Fibroblast of skin of right biceps (primary cell): ENCODE measurements at places on chromosomes 11 and 22.

DNA sequence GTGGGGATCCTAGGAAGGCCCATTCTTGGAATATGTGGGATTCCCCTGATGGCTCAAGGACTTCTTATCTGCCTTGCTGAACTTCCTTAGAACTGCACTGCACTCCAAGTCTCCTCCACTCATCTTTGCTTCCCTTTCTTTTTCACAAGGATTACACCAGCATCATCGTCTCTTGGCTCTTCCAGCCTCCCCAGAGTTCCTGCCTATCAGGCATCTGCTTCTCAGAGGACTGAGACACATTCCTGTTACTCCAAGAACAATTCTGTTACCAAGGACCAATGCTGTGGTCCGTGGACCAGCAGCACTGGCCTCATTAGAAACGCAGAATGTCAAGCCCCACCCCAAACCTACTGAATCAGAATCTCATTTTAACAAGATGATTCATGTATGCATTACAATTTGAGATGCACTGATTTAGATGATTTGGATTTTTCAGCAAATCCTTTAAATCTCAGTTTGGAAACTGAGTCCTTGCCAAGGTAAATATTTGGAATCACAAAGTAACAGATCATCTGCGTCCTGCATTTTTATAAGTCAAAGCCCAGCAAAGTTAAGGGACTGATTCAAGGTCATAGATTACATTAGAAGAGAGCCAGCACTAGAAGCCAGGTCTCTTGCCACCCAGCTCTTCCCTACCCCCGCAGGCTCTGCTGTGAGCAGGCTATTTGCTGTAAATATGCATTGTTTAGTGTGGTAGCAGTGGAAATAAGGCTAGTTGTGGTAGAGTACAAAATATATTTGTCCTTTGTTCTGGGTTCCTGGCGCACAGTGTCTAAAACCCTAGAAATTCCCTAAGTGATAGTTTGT is 110.9 kb downstream of the SWAP70 start:
- DNase-seq = peak; percentile 96

DNA sequence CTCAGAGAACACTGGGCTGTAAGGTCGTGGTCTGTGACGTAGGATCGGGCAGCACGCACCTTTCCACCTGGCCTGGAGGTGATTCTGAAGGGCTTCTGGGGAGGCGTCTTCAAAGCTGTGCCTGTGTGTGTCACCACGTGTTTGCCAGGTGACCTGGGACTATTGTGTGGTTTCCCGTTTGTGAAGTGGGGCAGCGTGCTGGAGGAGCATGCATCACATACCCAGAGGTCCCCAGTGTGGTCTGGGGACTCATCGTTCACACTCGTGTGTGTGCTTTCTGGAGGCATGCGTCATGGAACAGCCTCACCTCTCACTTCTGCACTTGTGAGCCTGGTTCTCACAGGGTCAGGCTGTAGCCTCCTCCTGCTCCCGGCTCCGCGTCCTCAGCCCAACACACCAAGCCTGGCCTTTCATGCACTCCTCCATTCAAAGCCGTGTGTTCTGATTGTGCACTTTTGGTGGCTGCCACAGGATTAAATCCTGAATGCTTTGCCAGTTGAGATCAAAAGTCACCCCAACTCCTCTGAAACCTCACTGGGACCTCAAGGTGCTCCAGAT is 106.3 kb downstream of the KCNQ1OT1 start:
- DNase-seq = no peak

DNA sequence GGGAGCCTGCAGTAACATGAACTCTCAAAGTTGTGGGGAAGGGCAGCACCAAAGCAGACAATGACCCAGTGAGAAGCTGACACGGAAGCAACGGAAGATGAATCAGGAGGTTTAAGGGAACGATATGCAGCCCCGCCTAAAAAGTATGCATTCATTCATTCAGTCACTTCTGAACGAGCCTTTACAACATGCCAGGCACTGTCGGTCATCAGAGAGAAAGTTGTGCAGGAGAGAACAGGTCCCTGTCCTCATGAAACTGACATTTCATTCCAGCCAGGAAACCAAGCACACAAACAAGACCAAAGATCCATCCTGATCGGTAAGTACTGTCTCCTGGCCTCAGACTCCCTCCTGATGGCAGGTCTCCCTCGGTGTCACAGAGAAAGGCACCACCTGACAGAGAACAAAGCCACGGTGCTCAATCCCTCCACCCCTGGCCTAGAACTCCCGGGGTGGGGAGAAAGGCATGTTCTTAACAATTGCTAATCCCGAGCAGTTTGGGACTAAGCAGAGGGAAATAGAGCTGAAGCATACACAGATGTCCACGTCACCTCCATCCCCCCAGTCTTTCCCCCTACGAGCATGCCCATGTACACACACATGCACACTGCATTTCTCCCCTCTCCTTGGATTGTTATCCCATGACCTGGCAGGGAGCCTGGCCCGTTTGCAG is 49.3 kb downstream of the LRFN4 start:
- peak; percentile 62 for DNase-seq

DNA sequence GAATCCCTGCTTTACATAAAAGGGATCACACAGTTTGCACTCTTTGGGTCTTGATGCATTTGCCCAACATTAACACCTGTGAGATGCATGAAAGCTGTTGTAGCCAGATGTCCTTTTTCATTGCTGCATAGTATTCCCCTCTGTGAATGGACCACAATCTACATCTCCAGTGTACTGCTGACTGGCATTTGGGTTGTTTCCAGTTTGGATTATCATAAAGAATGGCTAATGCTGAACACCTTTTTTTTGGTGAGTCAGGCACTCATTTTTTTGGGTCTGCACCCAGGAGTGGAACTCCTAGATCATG is 58.3 kb downstream of the PHF21B start:
- DNase-seq = no peak

DNA sequence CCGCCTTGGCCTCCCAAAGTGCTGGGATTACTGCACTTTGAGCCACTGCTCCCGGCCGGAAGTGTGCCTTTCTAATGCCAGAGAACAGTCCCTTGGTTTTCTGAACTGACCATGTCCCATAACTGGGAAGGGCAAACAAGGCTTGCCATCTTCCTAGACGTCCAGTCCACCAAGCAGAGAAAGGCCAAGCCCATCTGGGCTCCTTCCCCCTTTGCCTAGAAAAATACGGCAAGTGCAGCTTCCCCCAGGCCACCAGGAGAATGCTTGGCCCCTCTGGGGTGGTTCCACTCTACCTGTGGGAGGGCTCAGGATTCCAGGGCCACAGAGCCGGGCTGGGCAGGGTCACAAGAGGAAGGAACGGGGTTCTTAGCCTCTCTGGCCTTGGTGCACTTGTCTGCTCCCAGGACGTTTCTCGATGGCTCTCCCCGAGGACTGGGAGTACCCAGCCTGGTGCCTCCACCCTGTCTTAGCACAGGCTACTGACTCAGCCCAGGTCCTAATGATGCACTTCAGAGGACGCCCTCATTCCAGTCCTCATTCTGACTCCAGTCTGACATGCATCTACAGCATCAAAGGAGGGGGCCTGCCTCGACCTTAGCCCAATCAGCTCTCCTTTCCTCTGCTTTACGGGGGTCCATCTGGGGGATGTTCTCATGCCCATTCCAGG is 1.2 kb downstream of the USP2 start:
- DNase-seq = no peak

DNA sequence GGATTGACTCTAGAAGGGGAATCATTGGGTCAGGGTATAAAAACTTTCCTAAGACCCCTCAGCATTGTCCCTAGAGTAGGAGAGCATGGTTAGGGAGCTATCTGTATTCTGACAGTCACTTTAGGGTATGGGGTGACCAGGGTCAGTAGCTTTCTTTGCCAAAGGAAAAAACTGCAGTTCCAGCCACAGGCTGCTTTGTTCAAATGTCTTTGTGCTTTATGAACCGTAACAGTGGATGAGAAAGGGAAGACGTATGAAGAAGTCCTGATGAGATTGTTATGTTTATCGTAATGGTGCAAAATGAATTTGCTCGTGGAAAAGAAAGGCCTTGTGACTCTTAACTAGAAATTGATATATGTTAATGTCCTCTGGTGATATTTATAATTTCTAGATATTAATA is 30.0 kb downstream of the CYB5R2 start:
- no peak for DNase-seq

DNA sequence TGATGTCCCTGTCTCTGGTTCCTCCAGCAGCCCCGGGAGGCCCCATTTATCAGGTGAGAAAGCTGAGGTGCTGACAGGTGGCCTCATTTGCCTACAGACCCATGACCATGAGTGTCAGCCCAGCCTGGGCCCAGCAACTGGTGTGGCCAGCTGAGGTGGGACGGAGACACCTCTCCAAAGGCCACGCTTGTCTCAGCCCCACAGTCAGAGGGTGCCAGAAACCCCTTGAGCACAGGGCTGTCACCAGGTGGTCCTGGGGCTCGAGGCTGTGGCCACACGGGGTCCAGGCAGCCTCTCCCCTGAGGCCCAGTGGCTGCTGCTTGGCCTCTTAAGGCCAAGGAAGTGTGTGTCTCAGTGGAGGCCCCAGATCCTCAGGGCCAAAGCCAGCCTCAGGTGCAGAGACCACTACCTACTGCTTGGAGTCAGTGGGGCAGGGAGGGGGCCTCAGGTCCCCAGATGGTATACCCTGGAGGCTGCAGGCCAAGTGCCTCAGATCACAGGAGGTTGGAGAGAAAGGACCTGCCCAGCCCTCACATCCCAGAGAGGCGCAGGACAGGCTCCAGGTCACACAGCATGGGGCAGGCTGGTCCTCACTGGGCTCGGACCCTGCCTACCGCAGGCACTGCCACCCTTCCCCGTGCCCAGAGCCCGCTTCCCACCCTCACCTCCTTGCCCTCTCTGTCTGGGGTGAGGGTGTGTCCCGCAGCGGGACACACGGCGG is 11.4 kb downstream of the RAB3IL1 start:
- no peak for DNase-seq

GRCh38 chr11:230431-230830 is 5.7 kb downstream of the SIRT3 start:
- DNase-seq = no peak

GRCh38 chr11:64396079-64396591 is 37.2 kb downstream of the RPS6KA4 start:
- peak; percentile 30 for DNase-seq

- no peak for DNase-seq
These were observed 128.3 kb downstream of the MAML2 start for GRCh38 chr11:96214777-96215109.

- DNase-seq = no peak
These were observed 28.6 kb downstream of the CAPN1 start for GRCh38 chr11:65210361-65210731.

DNA sequence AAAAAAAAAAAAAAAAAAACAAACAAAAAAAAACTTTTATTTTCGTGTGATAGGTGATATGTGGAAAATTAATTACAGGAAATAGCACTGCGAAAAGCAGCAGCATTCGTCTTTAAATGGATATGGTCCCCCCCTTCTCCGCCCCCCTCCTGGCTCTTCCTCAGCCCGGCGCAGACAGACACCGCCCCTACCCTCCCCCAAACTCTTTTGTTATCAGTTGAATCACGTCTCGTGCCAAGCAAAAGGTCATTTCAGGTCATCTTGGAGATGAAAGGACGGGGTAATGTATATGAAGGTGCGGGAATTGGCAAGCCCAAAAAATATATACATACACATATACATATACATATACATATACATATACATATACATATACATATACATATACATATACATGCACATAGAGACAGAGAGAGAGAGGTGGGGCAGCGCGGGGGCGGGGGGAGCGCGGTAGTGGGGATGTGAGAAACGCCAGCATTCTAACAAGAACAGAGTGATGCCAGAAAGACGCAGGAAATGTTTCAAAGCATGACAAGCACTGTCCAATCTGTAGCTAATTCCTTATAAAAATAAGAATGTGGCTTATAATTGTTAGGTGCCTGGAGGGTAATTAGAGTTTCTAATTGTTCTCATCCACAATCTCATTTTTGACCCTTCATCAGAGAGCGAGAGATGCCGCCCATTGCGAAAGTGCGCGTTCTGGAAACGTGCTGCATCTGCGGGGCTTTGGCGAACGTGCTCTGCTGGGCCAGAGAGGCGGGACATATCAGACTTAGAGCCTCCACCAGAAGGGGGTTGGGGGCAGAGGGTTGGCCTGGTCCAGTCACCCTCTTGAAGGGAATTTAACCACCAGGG is 214.5 kb upstream of the UBASH3B start:
- DNase-seq = peak; percentile 24

GRCh38 chr22:41332217-41332939 is 31.1 kb downstream of the ZC3H7B start:
- no peak for DNase-seq

DNA sequence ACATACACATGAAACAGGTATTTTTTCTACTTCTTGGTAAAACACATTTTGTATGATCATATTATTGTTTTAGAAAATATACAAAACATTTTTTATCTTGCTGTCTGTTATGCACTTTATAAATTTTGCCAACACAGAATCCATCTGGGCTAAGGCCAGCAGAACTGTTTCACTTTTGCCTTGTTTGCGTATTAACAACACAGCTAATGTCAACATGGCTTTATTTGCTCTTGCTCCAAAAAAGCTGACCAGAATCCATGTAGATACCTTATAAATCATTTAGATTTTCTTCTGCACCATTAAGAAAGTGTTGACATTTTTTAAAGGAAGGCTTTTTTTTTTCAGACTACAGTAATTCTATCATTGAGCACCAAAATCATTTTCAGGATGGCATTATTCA is 58.1 kb upstream of the PGR start:
- no peak for DNase-seq

- no peak for DNase-seq
These were observed 22.5 kb downstream of the TPCN2 start for GRCh38 chr11:69071086-69071800.

DNA sequence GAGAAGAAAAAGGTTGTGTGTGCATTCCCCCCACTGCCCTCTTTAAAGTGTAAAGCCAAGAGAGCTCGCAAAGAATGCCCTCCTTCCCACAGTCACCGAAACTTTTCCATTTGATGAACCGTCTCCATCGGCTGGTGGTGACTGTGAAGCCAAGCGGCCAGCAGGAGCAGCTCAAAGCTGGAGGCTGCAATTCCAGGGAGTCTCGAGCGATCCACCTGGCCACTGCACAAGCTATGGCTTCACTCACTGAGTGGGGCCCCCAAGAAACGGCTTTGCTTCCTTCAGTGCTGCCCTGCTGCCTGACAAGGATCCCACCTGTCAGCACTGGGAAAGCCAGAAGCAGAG is 117.7 kb downstream of the ABTB2 start:
- DNase-seq = no peak

- no peak for DNase-seq
These were observed 65.4 kb downstream of the LINC01488 start for GRCh38 chr11:69546735-69547370.

DNA sequence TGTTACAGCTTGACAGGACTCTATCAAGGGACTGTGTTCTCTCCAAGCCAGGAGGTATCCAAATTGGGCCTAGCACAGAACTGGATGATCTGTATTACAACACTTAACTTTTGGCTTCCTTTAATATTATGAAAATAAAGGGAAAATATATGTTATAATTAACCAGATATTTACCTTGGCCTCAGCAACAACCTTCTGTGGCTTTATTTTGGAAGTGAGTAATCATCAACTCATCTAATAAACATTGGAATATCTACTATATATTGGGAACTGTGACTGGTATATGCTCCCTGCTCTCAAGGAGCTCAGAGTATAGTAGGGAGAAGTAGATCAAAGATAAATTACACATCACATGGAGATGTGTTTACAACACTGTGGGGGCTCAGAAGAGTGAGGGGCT is 352.2 kb downstream of the METTL15 start:
- DNase-seq = peak; percentile 30

GRCh38 chr11:68751004-68751325 is 355 bp downstream of the TESMIN start:
- DNase-seq = no peak

GRCh38 chr11:95571718-95572260 is 217.8 kb downstream of the FAM76B start:
- DNase-seq = no peak
